ENCODE measurements at places on chromosomes 6 and 20.

DNA sequence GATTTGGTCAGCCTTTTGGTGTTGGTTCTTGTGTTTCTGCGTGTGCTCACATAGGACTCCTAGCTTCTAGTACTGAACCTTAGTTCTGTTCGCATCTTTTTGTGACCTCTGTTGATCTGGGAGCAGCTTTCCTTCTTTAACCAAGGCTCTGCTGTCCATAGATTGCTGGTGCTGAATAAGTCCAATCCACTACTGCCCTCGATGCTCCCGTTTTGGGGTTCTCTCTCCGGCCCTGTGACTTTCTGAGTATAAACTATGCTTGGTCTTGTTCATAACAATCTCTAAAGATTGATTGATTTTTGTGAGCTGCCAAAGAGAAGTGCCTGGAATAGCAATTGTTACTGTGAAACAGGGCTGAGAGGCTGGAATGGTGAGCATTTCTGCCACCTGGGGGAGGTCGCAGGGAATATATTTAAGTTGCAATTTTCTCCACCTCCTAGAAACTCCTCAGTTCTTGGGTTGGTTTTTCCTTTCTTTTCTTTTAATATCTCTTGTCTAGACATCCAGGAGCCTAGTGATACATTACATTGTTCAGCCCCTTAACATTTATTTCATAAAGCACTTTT lies 422.9 kb upstream of the CHD6 start:
- no peak for DNase-seq

DNA sequence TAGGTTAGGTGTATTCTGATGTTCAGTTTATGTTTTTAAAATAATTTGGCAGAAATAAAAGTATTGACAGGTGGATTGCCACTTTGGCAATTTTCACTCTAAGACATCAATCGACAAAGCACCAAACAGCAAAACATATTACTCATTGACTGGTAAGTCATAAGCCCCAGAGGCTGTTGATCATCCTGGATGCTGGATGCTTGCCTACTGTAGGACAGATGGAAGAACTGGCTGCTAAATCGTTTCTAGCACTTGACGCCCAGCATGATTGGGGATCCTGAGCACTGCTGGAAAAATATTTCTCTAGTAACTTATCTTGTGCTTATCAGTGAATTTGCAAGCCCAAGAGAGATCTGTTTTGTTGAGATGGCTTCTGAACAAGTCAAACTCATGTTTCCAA lies 1001.9 kb upstream of the FLRT3 start:
- no peak for DNase-seq

DNA sequence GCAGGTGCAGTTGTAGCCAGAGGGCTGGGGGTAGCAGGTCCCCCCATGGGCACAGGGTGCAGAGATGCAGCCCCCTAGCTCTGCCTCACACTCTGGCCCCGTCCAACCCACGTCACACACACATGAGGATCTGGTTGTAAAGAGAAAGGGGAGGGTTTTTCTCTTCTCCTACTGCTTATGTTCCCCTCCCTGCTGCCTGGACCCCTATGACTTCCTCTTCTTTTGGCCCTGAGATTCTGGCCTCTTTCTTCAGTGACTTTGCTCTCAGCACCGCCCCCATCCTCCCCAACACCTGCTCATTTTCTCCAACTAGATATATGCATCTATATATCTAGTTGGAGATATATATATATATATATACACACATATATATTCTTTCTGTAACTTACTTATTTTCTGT lies 9.7 kb downstream of the NOTCH4 start:
- no peak for DNase-seq

DNA sequence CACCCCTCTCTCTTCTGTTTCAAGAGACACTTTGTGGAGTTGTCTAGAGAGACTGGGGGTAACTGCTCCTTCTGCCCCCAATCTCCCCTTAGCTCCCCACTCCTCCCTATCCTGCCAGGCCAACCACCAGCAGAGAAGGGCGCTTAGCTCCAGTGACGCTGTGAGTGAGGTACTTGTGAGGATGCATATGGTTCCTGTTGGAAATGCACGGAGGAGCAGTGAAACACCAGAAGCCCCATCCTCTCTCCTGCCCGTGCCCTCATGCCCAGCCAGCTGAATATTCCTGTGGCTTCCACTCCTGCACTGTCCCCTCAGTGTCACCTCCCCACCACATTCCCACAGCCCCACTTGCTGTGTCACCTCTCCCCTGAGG lies 11.9 kb downstream of the NT5E start:
- DNase-seq = no peak

GRCh38 chr6:30676660-30677285 lies 4.0 kb upstream of the DHX16 start:
- DNase-seq = no peak

DNA sequence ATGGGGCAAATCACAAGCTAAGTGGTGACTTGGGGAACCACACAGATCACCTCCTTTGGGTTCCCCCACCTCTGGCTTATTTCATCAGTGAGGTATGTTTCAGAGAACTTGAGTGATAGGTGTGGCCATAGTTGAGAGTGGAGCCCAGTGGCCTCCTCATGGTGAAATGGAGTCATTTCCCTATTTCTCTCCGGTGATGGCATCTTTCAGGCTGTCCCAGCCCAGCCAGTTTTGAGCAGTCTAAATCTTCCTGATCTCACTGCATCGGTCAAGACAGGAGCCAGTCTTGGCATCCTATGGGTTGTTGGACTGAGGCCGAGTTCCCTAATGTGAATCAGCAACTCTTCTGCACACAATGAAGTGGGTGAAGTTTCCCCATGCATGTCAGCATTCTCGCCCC lies 132.4 kb downstream of the EYA2 start:
- DNase-seq = no peak

- no peak for DNase-seq
Observed at GRCh38 chr6:89887452-89888137, 6.7 kb upstream of the GJA10 start.

DNA sequence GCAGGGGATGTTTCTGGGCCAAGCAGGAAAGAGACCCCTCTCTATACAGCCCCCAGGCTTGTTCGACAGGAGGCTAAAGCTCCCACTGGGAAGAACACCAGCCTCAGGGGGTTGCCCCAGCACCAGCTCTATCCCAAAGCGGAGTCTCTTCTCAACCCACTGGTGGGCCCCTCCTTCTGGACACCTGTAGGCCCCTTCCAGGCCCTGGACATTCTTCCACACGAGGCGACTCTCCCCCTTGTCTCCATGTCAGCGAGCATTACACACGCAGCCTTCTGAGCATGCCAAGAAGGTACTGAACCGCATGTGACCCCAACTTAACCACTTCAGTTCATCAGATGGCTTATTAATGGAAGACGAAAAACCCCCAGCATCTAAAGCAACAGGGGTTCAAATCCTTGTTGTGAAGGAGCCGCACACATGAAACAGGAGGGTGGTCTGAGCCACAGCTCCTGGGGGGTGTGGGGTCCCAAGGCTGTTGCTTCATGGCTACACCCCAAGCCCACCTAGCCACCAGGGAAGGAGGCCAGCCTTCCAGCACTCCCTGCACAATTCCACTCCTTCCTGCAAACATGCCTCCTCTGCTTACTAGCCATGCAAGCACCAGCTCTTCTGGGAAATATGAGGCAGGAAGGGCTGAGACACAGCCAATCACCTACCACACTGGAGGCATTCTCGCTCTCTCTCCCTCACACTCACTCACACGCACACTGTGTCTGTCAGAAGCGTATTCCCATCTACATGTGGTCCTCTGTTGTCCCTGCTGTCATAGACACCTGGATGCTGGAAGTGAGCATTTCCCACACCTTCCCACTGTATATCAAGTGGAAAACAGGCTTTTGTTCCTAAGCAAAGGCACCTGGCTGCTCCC lies 104.5 kb downstream of the NOL4L start:
- DNase-seq = peak; percentile 36

DNA sequence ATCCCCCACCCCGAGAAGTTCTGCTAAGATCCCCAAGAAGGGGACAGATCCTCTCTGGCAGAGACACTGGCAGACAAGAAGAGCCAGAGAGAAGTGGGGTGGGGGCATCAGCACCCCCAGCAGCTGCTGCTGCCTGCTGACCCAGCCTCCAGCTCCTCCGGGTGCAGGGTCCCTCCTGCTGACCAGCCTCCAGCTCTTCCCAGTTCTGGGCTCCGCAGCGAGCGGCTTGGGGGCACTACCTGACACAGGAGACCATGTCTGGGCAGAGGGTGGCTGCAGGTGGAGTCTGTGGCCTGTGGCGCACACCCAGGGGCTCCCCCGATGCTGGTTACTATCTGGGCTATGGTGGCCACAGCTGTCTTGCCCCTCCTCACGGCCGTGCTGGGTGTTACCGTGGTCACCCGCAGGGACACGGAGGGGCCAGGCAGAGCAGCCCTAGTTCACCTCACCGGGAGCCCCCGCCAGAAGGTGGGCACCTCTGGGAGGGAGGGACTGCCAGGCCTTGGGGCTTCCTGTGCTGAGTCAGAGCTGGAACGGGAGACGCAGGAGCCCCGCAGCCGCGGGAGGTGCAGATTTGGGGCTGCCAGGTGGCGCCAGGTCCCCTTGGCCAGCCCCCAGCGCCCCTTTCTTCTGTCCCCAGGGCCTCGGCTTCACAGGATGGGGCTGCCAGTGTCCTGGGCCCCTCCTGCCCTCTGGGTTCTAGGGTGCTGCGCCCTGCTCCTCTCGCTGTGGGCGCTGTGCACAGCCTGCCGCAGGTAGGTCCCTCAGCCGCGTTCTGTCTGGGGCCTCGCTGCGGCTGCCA lies 630 bp downstream of the LIME1 start:
- peak; percentile 83 for DNase-seq

DNA sequence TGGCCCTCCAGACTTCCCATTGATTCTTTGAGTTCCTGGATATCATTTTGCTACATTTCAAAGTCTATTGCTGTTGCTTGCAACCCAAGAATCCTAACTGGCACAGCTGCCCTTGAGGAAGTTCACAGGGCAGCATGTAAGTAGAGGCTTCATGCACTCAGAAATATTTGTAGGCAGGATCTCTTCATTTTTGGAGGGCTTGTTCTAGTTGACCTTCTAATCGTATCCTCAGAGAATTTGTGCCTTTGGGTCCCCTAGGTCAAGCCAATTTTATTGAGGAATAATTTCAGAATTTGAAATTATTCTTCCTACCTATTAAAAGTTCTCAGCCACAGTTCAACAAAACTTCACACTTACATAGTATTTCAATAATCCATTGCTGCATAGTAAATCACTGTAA lies 5.6 kb upstream of the NCOA3 start:
- DNase-seq = no peak

GRCh38 chr20:15200147-15200565 lies 862.7 kb upstream of the FLRT3 start:
- DNase-seq = no peak

DNA sequence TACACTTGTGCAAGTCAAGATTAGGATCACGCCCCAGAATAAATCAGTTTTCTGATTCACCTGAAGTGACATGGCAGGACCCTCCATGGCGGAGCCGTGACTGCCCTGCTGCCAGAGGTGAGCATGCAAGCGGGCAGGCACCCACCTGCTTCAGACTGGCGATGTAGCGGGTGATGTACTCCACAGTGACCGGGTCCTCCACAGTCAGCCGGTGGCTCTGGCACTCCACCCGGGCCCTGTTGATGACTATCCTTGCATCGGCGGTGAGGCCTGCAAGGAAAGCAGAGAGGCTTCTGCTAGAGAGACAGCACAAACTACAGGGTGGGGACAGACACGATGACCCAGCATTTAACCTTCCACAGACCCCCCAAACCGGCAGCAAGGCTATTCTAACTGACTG lies 3.6 kb downstream of the PSMA7 start:
- no peak for DNase-seq

- DNase-seq = no peak
Observed at GRCh38 chr6:112927641-112928320, 580.7 kb downstream of the RFPL4B start.

DNA sequence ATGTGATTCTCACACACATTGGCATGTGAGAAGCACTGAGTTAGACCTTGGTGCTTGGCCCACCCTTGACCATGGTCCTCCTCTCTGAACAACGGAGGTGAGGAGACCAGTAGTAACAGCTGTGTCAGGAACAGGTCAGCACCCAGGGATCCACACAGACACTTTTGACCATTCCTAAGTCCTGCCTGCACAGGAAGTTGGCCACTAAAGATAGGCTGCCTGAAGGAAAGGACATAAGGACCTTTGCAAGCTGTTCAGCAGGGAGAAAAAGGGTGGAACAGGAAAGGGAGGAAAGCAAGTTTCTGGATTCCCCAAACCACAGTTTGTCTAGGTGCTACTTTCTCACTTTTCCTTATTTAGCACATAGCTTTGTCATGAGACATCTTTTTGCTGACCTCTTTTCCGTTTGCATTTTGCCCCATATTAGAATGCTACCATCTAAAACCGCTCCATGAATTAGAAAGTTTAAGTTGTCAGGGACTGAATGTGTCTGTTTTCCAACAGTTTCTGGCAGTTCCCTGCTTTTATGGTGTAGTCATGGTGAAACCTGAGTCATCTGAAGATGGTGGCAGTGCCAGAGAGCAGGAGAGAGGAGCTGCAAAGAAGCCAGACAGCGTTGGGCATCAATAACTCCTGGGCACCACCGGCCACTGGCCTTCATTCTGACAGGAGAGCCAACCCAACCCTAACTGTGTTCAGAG lies 1.1 kb upstream of the CD109 start:
- no peak for DNase-seq

GRCh38 chr20:38158701-38159351 lies 6.2 kb downstream of the TGM2 start:
- DNase-seq = no peak

GRCh38 chr6:131877999-131878789 lies 70.4 kb downstream of the ENPP1 start:
- no peak for DNase-seq

DNA sequence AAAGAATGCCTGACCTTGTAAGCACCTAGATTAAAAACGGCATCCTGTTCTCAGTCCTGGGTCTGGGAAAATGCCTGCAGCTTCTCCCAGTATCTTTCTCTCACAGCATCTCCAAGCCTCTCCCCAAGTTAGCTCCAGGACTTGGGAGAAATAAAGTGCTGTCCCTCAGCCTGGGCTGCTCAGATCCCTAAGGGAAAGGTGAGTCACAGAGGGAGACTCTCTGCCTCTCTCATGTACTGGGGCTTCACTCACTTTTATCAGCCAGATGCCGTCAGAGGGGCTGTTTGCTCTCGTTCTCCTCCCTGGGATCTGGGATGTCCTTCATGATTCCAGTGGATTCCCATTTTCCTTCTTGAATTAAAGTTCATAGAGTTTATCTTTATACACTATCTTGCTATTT lies 293.6 kb downstream of the COL12A1 start:
- no peak for DNase-seq

Measured in chondrocyte (in vitro differentiated cells).